ENCODE measurements at places on chromosomes 6 and 20.

DNA sequence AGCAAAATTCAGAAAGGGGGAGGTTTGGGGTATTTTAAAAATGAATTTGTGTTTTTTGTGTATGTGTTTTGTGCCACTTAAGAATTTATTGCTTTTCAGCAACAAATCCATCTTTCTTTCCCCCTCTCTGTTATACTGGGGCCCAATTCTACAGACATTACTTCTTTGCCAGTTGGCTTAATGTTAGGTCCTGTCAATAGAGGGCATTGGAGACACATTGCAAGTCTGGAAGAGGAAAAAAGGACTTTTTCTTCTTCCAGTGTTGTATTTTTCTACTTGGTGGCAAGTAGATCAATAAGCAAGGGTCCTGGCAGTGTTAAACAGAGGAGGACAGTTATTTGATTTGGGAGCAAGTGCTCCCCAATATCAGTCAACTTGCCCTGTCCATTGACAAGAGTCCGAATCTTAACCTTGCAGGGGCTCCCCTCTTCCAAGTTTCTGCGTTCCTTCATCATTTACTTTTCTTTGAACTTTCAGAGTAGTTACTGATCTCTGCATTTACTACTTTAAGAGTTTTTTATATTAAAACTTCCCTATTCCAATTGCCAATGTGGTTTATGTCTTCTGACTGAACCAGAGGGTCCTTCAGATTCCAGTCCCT lies 23.4 kb downstream of the SCML4 start:
- ATAC-seq, result no peak

DNA sequence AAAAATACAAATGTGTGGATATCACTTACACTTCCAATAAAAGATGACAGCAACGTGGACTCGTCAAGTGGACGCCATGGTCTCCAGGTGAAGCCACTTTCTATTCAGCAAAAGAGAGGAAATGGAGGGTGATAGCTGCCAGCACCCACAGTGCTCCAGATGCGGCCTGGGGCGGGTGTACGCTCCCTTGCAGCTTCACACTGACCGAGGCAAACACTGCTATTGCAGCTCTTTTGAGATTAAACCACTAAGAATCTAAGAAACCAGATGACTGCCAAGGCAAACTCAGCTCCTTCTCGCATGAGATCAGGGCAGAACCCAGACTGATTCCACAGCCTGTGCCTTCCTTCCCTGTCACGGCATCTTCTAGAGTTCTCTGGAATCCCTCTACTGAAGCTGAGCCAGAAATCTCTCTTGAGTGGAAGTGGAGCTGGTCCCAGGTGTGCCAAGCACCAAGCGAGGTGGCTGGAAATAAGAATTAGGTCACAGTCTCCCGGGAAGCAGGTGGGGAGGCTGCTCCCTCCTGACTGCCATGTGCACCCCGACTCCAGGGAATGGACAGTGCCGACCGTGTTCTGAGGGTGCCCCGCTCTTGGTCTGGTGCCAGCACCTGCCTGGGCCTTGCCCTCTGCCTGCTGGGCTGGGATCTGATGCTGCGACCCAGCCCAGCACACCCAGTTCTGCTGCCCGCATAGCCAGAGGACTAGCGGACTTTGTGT lies 90.1 kb upstream of the AFDN start:
- no peak for ATAC-seq

DNA sequence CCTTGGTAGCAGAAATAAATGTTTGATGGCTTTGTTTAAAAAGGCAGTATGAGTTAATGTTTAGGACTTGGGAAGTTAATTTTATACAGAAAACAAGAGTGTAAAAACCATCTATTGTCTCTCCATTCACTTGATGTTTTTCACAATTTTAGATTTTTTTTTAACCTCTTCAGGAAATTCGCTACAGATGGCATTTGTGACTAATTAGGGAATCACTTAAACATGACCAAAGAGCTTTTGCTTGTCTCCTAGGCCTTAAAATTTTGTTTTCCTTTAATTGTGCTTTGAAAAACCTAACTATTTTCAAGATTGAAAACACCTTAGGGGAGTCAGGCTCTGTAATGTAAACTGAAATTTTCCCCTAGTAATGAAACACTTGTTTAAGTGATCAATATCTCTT lies 17.3 kb downstream of the TULP4 start:
- no peak for ATAC-seq

- no peak for ATAC-seq
Measured at GRCh38 chr20:57783956-57784837, 74.4 kb upstream of the PMEPA1 start.

GRCh38 chr6:121578216-121578615 lies 142.8 kb downstream of the GJA1 start:
- ATAC-seq, result no peak

DNA sequence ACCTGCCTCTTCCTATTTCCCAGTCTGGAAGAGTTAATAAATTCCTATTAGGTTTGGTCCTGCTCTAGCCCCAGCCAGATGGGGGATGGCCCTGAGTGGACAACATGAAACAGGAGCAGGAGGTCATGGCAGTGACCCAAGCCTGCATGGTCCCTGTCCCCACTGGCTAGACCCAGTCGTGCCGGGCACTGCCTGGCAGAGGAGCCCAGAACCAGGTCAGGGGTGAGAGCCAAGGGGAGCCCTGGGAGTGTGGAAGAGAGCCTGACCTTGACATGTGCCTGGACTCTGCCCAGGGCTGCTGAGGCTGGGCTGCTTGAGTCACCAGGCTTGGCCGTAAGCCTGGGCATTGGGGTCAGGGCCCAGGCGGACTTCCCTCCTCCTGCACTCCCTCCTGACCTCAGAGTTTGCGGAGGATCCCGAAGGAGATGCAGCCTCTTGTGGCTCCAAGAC lies 3.6 kb downstream of the AVP start:
- ATAC-seq, result peak; percentile 82

DNA sequence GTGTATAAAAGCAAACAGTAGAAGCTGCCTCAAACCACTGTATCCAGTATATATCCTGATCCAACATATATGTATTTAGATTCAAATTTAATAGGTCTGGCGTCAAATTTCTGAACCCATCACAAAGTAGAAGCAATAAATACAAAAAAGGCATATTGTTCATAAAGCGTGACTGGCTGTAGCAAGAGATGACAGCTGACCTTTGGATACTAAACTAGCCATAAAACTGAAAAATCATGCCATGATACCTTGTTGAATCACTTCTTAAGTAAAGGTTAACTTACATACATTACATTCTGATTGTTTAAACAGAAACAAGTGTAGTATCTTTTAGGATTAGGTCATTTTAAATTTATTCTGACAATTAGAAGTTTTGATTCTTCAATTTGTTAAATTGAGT lies 372.0 kb upstream of the FLRT3 start:
- no peak for ATAC-seq

Data from SK-N-SH treated with all-trans-retinoic acid at 6 μM for 48 hours (cell line).